ENCODE measurements at places on chromosomes 13 and 19.
A peak's percentile ranks its signal among the peaks of the same experiment; 100 is the strongest.

DNA sequence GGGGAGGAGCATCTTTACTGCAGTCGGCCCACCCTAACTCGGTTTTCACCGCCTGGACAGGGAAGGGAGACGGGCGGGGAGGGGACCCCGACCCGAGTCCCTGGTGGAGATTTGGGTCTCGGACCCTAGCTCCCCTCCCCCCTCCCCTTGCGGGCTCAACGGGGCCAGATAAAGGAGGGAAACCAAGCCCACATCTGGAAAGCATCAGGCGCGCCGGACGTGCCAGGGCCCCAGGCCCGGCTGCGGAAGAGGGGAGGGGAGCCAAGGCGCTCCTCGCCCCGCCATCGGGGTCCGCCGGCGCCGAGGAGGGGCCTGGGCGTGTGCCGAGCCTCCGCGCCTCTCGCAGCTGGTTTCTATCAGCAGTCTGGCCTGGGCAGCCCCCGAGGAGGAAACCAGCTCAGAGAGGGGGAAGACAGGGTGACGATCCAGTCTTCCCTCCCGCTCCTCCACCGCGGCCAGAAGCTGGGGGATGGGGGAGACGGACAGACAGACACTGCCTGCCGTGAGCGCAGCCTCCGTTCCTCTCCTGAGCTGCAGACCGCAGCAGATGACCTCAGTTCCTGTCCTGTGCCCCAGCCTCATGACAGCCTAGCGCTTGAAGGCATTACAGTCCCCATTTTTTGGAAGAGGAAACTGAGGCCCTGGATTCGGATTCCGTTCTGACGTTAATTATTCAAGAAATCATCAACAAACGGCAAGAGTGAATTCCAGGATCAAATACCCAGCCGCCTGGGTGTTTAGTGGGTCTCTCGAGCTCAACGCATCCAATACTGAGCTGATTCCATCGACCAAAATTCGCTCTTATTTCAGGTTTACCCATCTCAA, 3.6 kb upstream of the GNG8 start:
- peak; percentile 72 for DNase-seq

DNA sequence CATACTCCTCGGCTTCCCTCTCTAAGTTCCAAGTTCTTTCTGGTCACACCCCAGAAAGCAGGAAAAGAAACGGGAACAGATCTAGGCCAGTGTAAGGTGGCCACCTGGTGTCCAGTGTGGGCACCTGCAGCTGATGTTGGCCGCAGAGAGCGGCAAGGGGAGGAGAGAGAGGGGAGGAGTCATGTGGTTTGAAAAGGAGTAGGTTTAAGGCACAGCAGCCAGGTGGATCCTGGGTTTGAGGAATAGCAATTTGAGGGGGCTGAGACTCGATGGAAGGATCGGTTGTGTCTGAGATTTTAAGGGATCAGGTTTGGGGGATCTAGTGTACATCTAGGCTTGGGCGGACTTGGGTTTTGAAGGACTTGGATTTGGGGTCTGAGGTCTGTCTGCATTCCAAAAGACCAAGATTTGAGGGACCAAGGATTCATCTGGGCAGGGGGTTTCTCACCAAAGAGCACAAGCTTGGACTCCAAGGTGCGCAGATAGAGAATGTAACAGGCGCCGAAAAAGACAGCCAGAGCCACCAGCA, 1.2 kb downstream of the RABAC1 start:
- DNase-seq: peak; percentile 85

DNA sequence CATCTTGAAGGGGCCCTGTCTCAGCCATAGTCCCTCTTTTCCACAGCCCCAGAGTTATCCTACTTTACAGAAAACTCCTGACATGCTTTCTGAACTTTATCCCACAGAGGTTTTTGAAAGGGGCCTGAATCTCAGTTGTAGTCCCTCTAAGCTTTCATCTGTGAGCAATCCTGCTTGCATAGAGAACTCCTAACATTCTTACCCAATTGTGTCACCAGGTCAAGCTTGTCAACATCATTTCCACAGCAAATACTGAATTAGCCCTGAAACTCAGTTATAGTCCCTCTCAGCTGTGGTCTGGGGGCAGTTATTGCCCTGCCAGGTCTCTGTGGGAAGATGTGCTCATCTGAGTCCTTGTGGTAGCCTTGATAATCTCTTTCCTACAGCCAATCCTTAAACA, 2190.3 kb upstream of the PCDH20 start:
- peak; percentile 14 for DNase-seq

- DNase-seq: peak; percentile 62
Observed at GRCh38 chr19:5293612-5294378, 46.8 kb downstream of the PTPRS start.

DNA sequence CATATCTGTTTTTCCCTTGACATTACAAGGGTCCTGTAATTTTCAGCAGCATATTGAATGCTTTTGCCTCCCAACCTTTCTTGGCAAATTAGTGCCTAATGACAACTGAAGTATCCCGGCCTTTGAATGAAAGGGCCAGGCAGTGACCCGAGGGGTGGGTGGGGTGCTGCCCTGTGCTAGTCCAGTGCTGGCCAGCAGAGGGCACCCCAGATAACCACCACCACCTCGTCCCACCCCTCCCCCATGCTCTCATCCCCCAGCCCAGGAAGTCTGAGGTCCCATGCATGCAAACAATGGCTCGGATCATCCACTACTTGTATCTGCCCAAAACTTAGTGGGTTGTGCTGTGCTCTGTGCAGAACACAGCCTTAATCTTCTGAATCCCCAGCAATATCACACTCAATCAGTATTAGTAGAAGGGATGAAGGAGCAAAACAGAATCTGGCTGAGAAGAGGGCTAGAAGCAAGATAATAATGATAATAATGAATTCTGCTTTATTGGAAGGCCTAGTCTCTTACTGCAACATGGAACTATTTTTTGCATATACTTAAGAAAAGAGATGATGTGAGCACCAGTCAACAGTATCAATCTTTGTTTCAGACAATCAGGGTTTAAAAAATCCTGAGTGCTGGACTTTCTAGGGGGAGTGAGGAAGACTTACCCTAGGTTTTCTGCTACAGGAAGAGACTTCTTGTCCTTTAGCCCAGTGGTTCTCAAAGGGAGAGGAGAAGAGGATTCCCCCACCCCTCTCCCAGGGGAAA, 3.8 kb downstream of the ATP12A start:
- DNase-seq: peak; percentile 42

DNA sequence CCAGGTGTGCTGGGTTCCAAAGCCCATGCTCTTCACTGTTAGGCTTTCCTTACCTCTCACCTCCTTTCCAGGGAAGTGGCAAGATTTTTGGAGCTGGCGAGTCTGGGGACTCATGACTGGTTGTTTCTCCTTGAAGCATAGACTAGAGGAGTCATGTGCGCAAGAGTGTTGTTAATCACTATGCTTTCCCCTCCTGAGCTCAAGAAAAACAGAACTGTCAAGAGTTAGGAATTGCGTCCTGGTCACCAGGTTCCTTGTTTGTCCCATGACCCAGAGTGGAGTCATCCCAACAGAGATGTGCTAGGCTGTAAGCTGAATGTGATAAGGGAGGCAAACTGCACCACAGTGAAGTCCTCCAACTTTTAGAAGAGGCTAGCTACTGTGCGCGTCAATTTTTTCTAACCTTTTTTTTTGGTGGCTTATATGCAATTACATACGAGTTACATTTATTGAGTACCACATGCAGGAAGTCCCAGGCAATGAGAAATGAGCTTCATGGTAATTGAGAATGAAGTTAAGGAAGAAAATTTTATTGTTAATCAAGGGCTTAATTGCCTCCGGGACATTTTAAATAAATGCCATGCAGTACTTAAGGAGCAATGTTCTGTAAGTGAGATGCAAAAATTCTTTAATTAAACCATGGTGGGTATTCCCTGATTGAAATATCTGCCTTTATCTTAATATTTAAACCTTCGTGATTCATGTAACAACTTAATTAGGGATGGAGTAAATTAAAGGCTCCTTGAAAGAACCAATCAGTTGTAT, 233.9 kb downstream of the ZIC5 start:
- DNase-seq: no peak

DNA sequence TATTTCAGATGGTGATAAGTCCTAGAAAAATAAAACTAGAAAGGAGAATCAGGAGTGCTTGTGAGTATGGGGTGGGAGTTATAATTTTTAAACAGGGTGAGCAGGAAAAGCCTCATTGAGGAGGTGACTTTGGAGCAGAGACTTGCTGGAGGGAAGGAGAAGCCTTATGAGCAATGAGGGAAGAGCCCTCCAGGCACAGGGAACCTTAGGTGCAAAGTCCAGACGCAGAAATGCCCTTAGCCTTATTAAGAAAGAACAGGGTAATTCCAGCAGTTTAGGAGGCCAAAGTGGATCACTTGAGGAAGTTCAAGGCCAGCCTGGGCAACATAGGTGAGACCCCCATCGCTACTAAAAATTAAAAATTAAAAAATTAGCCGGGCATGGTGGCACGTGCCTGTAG, 21.0 kb upstream of the FXYD3 start:
- no peak for DNase-seq

DNA sequence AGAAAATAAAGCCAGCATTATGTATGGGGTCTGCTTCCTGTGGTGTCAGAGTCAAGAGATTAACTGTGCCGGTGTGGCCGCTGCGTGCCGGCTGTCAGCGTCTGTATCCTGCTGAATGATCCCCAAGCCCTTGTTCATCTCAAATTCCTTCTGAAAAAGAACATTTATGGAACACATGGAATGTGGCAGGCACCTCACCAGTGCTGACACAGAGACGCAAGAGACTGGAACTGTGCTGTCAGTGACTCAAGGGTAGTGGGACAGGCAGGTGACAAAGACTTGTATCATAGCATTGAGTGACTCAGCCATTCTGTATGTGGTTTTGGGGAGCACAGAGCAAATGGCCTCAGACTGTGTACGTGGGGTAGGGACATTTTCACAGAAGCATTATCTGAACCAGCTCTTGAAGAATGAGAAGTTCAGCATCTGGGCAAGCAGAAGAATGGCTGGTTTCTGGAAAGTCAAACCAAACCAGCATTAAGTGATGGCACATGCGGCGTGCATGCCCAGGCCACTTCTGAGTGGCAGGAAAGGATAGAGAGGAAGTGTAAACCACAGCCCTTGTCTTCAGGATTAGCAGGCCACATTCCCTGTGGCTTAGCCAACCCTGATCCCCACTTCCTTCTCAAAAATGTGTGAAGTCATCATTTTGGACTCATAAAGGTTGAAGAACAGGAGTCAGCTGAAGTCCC, 54.0 kb upstream of the IRS2 start:
- DNase-seq: peak; percentile 91

GRCh38 chr13:95207769-95208366, 93.4 kb downstream of the ABCC4 start:
- DNase-seq: no peak

- peak; percentile 1 for DNase-seq
Observed at GRCh38 chr13:77595166-77595810, 59.8 kb downstream of the SCEL start.

- DNase-seq: peak; percentile 24
Observed at GRCh38 chr19:12838182-12838885, at the start of gene MAST1. MAST1 (plus strand) TSS chr19:12838515; CDS start chr19:12838573, 58 bp downstream.

GRCh38 chr19:610071-610800, 20.6 kb downstream of the HCN2 start:
- no peak for DNase-seq

DNA sequence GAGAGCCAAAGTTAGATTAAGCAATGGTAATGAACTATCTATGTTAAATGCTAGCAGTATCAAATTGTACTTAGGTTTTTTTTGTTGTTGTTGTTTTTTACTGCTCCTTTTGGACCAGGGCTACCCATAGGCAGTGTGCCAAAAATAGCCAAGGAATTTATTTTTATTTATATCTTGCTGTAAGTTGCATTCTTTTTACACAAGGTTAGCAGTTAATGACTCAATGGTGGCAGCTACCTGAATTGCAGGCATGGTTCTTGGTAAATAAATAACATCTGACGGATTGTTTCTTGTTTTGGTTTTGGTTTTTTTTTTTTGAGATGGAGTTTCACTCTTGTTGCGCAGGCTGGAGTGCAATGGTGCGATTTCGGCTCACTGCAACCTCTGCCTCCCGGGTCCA, 194.8 kb upstream of the TSC22D1 start:
- DNase-seq: no peak

- DNase-seq: no peak
Observed at GRCh38 chr19:9058905-9059667, 27.8 kb upstream of the OR1M1 start.

- no peak for DNase-seq
Observed at GRCh38 chr13:98540476-98540875, 36.4 kb downstream of the STK24 start.

GRCh38 chr19:51926426-51926783, 867 bp upstream of the ZNF613 start:
- DNase-seq: no peak

GRCh38 chr13:54706336-54706735, 1677.7 kb downstream of the OLFM4 start:
- DNase-seq: no peak

- no peak for DNase-seq
Observed at GRCh38 chr19:28534766-28535351, 678.1 kb downstream of the UQCRFS1 start.

DNA sequence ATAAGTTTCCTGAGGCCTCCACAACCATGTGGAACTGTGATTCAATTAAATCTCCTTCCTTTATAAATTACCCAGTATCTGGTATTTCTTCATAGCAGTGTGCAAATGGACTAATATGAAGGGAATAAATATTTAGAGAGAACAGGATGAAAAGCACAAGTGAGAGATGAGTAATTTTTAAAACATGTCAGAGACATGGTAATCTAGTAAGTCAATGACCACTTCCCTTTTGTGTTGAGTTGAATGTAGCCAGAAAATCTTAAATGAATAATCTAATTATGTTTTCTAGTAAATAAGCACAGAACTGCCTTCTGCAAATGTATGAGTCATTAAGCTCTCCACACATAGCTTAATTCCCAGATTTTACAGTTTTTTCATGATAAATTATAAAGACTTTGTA, 524.1 kb upstream of the SLITRK5 start:
- no peak for DNase-seq

DNA sequence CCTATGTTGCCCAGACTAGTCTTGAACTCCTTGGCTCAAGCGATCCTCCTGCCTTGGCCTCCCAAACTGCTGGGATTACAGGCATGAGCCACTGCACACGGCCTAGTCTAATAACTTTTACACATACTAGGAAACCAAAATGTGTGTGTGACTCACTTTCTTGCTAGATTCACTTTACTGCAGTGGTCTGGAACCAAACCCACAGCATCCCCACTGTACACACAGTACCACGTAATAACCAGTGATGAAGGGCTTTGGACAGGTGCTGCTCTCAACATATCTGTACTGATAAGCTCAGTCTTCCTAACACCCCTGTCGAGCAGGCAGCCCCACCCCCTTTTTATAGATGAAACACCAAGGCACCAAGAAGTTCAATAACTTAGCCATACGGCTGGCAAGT, 5.1 kb downstream of the DNMT1 start:
- no peak for DNase-seq

- no peak for DNase-seq
Observed at GRCh38 chr13:22194106-22194805, 523.4 kb downstream of the FGF9 start.

GRCh38 chr19:10620786-10621185, 4.6 kb upstream of the SLC44A2 start:
- no peak for DNase-seq

All from EL (cell line).